Stomach (tissue), 19 donors: ENCODE measurements at places on chromosomes 11 and 22. TPM values are rescaled to one million over a fixed set of nuclear protein-coding genes. Genes with fewer than 3 reads are reported as not detected.

DNA sequence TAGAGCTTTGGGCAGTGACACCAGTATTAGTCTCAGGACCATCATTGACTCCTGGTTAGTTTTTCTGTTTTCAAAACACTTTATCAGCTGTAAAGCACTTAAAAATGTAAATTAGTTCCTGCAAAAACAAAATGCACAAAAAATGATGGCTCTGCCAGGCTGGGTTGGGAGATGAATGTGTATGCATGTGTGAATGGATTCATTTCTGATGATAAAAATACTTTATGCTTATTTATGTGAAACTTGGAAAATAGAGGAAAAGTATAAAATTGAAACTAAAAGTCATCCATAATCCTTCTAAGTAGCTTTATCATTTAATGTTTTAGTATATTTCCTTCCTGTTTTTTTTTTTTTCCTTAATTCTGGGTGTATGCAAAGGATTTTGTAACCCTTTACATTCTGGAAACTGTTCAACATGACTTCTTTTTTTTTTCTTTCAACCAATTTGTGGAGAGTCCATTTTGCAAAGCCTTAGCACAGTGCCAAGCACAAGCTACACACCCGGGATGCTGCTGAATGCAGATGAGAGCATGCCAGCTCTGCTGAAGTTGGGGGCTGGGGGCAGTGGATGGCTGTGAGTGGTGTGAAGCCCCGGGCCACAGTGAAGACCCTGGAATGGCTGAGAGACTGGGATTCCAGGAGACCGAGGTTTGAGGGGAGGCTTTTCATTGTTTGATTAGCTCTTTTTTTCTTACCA, 37.6 kb downstream of the PTPRJ start:
- no peak for DNase-seq

The KLHL22 gene
- 26.5 TPM for total RNA-seq

DNA sequence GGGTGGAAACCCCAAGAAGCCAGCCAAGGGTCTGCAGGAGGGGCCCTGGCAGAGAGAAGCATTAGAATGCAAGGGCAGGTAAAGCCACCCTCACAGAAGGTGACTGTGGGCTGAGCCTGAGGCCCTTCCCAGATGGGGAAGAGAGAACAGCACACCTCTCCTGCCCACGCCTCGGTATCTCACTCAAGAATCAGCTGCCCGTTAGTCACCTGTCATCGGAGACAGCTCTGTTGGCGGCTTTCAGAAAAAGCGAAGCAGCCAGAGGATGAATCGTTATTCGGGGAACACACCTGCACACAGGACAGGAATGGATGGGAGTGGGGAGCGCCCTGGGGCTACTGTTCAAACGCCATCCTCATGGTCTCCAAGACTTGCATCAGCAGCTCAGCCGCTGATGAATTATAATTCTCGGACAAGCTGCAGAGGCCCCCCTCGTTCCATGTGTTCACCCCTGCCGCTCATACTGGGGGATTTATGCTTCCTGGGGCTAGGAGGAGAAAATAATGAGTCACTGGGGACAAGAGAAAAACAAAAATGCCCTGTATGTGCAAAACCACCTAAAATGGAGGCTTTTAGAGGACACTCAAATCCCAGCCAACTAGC, 21.6 kb upstream of the TMA7B start:
- no peak for DNase-seq

The APOBEC3F gene
- total RNA-seq: 1.8 TPM

GRCh38 chr11:131924001-131924400, 553.6 kb downstream of the NTM start:
- no peak for DNase-seq

The VWA5A gene
- 15.4 TPM for total RNA-seq

GRCh38 chr22:44347080-44347479, 34.3 kb upstream of the SHISAL1 start:
- DNase-seq: no peak

The HEPN1 gene
- not detected for total RNA-seq
